ENCODE measurements at places on chromosomes 12 and 14.

GRCh38 chr14:104393199-104393897 lies 186.2 kb upstream of the C14orf180 start:
- DNase-seq = no peak

GRCh38 chr14:105168496-105168978 lies at the start of gene JAG2:
Gene JAG2, minus strand, starts transcription at chr14:105168776. Its CDS starts 356 bp downstream, at chr14:105168420.
- DNase-seq = no peak

DNA sequence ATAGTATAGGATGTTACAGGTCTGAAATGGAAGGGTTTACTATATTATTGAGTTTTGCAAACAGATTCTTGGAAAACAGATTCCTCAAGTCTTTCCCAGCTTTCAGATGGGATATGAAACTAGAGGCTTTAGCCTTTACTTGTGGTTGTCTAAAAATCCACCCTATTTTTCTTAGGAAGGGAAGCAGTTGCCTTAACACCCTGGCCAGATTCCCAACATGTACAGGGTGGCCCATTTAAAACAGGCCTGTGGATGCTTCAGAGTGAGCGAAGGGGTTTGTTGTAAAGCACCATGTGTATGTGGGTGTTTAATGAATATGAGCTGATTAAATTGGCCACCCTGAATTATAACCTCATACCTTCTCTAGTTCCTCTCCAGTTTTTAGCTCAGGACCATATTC lies 415.9 kb downstream of the ZFP36L1 start:
- no peak for DNase-seq

GRCh38 chr12:26713885-26714383 lies 119.1 kb downstream of the ITPR2 start:
- DNase-seq = no peak

DNA sequence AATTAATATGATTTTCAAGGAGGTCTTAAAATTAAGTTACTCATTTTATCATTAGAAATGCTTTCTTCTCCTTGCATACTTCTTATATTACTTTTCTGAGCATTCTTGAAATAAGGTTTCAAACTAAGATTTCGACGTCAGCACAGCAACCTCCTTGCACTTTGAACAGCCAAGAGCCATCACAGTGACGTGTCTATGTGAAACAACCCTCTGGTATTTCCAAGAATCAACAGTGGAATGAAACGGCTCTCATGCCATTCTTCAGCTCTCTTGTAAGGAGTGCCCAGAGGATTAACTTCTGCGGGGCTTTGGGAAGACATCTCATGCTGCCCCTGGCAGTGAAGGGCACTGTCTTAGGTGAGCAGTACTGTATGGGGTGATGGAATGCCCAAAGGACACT lies 109.2 kb downstream of the EFCAB11 start:
- DNase-seq = no peak

DNA sequence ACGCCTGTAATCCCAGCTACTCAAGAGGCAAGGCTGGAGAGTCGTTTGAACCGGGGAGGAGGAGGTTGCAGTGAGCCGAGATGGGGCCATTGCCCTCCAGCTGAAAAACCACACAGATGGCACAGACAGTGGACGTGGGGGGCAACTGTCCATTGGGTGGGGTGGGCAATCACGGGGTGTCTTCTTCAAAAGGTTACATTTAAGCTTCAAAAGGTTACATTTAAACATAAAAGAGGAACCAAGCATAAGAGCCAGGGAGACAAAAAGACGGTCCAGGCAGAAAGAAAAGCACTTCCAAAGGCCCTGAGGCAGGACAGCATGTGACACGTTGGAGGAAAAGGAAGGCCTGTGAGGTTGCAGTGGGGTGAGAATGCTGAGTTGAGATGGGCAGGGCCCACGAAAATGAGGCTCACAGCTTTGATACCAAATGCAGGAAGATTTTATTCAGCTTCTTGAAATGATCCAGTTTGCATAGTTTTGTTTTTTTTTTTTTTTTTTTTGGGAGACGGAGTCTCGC lies 10.7 kb downstream of the SCARB1 start:
- DNase-seq = no peak

DNA sequence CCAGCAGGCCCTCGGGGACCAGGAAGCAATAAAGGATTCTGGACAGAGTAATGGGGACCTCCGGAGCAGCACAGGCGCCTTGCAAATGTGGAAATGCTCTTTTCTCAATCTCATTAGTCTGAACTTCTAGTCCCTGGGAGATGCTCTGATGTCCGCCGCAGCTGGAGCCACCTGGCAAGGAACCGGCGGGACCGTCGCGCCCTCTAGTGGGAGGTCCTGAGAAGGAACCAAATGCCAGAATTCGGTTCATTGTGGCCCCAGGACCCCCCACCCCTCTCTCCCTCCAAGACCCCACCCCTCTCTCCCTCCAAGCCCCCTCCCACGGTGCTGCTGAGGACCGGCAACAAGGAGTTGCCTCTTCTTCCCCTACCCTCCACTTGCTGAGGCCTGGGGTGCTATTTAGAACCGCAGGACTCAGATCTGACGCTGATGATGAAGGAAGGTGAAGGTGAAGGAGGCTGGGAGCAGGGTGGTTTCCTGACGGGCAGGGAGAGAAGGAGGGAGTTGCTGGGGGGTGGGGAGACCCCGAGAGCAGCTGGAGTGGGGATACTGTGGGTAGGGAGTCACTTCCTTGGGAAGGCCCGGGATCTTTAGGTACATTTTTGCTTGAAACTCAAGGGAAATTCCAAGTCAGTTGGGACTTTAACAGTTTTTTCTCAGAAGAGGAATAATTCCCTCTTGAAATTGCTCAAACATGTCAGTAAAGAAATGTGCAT lies 42.5 kb downstream of the SMIM41 start:
- peak; percentile 17 for DNase-seq

DNA sequence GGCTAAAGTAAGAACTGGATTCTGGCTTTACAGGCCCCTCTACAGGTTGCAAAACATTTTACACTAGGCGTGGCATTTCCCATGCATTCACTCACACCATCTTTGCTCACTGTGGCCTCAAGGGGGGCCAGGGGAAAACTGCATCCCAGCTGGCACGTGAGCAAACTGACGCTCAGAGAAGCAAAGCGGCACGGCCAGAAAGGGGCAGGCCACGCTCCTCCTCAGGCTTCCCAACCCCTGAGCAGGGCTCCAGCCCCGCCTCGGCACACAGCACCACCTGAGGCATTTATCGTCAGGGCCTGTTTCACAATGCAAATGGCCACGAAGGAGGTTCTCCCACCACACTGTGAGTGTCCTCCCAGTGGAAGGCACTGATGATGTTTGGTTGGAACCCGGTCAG lies 90.8 kb downstream of the BCL11B start:
- DNase-seq = no peak

GRCh38 chr14:60014402-60014801 lies 77.3 kb upstream of the PCNX4 start:
- DNase-seq = no peak

GRCh38 chr12:51798501-51798900 lies 50.0 kb downstream of the FIGNL2 start:
- no peak for DNase-seq

- no peak for DNase-seq
These were observed 925.1 kb upstream of the ATXN7L3B start for GRCh38 chr12:73612551-73612950.

DNA sequence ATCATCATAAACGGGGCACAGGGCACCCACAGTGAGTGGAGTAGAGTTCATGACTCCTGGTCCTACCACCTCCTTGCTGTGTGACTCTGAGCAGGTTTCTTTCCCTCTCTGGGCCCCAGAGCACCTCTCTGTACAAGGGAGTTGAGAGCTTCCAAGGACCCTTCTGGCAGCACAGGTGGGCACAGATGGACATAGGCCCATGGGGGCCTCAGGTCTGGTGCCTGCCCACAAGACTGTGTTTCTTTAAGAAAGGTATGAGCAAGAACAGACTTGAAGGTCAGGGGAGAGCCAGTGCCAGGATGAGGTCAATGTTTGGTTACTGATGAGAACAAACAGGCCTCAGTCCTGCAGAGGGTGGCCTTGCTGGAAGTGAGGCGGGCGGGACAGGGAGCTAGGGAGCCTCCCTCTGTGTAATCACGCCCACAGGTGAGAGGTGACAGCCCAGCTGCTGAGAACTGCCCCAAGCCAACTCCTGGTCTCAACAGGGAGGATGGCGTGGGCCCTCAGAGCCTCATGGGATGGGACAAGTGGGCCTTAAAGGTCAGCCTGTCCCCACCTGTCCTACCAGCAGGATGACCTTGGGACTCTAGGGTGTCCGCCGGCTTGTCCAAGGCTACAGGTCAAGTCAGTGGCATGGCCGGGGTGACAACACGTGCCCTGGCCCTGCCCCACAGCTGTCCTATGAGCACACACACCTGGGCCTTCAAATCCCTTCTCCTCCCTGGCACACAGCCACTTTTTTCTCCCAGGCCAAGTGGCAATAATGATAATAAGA lies 49.1 kb downstream of the CCDC85C start:
- no peak for DNase-seq

DNA sequence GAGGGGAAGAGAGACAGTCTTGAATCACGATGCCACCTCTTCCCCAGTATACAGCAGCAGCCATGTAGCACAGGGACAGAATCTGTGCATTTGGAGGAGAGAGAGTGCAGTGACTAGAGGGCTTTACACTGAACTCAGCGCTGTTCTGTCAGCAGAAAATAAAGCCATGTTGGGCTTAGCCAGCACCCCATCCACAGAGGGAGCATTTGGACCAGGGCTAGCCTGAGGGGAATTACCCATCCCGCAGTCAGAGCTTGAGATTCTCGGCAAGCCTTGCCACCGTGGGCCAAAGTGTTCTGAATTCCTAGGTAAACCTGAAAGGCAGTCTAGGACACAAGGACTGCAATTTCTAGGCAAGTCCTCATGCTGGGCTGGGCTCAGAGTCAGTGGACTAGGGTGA lies 120.4 kb upstream of the CNOT2 start:
- no peak for DNase-seq

GRCh38 chr12:130661486-130662255 lies 54.4 kb downstream of the RIMBP2 start:
- DNase-seq = no peak

DNA sequence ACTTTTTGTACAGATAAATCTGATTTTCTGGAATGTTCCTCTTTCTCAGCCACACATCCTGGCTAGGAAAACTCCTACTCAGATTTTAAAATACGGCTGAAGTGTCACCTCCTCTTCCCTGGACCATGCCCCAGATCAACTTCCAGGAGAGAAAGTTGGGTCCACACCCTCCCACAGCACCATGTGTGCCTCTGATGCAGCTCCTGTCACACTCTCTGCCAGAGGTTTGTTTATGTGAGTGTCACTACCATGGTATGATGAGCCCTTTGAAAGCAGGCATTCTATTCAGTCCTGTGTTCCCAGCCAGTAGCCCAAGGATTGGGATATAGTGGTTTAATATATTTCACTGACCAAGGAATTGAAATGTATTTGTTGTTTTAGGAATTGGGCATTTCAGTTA lies 287.2 kb upstream of the ATP2B1 start:
- no peak for DNase-seq

GRCh38 chr12:55663391-55663790 lies 26.7 kb downstream of the OR10P1 start:
- DNase-seq = no peak

DNA sequence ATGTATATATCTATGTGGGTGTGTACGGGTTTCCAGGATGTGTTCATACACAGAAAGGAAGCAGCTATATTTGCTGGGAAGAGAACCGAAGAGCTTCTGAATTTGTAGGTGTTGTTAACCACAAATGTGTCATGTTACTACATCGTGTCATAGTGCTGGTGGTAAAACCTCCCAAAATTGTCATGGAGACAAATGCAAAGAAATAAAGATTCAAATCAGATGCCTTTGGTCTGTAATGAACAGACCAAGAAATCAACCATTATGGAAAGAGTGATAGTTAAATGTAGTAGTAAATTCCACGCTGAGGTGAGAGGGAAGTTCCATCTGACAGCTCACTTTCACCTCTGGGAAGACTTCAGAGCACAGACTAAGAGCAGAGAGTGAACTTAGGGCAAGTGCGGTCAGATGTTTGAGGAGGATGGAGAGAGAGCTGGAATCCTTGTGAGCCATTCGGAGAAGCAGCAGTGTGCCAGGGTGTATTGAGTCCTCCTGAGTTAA lies 487.5 kb downstream of the TMEM121 start:
- DNase-seq = no peak

GRCh38 chr12:82682851-82683261 lies 3.9 kb upstream of the TMTC2 start:
- DNase-seq = no peak

DNA sequence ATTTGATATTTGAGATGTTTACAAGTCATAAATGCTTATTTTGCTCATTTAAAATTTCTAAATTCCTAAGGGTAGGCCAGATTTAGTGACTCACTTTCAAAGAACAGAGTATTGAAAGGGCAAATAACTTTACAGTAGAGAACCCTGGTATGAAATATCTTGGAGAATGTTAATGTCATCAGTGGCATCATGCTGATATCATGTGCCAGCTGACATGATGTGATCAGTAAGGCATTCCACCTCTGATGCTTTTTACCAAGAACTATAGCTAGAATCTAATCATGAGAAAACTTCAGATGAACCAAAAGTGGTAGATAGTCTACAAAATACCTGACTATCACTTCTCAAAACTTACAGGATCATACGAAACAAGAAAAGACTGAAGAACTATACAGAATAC lies 2.9 kb upstream of the FLRT2 start:
- no peak for DNase-seq

GRCh38 chr14:104855532-104856090 lies 9.5 kb upstream of the CEP170B start:
- DNase-seq = no peak

DNA sequence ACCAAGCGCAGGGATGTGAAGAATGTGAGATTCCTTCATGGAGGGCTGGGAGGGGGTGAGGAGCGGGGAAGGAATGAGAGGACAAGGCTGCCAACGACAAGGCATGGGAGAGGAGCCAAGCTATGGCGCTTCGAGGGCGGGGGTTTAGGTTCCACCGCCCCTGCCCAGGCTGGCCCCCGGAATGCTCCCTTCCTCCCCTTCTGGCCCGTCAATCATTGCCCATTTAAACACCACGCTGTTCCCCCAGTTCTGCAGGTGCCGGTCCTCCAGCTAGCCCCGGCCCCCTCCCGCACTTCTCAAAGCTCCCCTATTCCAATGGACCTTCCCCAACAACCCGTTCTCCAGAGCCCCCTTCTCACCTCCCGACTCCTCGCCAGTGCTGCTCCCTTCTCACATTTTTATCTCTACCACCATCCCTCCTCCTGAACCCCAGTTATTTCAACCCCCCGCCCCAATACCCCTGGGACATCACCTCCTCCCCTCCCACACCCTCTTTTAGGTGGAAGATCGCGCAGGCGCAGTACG lies 428 bp downstream of the RNF41 start:
- peak; percentile 62 for DNase-seq

DNA sequence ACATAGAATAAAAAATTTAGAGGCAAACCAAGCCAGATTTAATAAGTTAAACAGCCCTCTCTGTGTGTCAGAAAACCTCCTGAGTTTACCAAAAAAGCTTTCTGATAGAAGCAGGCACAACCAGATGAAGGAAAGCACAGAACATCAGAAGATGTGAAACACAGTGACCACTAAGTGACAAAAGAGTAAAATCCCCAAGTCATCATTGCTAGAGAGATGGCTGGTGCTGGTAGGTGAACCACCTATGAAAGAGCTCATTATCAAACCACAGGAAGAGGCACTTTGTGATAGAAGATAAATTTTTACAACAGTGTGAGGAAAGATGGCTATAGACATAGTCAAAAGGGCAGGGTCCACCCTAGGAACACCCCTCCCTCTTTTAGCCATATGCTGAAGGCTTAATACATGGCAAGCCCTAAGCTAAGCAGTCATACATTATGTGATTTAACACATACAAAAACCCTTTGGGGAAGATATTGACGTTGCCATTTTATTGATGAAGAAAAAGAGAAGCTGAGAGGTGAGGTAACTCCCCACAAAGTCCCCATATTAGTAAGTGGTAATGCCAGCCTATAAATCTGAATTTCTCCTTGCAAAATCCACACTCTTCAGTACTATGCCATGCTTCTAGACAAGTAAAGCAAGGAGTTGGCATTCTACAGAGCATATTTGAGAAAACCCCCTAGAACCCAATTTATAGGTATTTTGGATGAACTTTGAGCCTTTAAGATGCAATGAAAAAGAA lies 449.9 kb downstream of the LRIG3 start:
- no peak for DNase-seq
